SK-MEL-5 (cell line): ENCODE measurements at places on chromosomes 13 and 19. TPM values are rescaled to one million over a fixed set of nuclear protein-coding genes. Genes with fewer than 3 reads are reported as not detected.

Gene CEACAM6
- total RNA-seq, result 0.13 TPM in 1 of 2 replicates, not detected in the other

Gene FCER2
- total RNA-seq, result not detected in 2 replicates

Gene FARSA
- 42.1 and 44.7 TPM in 2 replicates for total RNA-seq

Gene CD79A
- total RNA-seq, result 0.11 and 0.37 TPM in 2 replicates

Gene GPR183
- not detected in 2 replicates for total RNA-seq
